Stimulated activated CD4-positive, alpha-beta T cell treated with anti-CD3 and anti-CD28 coated beads, Interleukin-2, amount 100 ng/mL, for 48 hours (primary cell): ENCODE measurements at places on chromosomes 5 and 9.

DNA sequence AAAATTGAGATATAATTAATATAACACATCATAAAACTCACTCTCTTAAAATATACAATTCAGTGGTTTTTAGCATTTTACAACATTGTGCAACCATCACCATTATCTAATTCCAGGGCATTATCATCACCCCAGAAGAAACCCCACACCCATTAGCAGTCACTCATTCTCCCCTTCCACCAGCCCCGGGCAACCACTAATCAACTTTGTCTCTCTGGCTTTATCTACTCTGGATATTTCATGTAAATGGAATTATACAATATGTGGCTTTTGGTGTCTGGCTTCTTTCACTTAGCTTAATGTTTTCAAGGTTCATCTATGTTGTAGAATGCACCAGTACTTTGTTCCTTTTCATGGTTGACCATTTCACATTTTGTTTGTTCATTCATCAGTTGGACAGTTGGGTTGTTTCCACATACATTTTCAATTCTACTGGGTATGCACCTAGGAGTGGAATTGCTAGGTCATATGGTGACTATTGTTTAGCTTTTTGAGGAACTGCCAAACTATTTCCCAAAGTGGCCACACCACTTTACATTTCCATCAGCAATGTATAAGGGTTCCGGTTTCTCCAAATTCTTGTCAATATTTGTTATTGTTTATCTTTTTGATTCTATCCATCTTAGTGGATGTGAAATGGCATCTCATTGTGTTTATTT is 62.4 kb downstream of the MARCHF3 start:
- no peak for DNase-seq

GRCh38 chr5:143229426-143229895 is 174.0 kb downstream of the NR3C1 start:
- DNase-seq = no peak

- DNase-seq = no peak
Observed at GRCh38 chr5:149857499-149857898, 87.1 kb downstream of the PDE6A start.

DNA sequence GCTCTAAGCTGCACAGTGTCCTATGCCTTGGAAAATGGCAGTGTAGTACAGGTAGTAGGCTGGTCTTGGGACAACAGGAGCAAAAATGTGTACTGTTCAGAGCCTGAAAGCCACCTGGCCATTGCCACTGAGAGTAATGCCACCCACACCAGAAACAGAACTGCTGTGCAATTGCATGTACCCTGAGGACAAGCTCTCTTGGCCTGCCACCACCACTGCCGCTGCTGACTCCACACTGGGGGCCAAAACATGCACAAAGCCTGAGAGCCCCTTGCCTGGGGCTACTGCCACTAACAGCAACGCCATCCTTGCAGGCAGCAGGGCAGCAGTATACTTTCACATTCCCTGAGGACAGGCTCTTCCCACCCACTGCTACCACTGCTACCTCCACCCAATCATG is 251.9 kb upstream of the CDH12 start:
- DNase-seq = no peak

DNA sequence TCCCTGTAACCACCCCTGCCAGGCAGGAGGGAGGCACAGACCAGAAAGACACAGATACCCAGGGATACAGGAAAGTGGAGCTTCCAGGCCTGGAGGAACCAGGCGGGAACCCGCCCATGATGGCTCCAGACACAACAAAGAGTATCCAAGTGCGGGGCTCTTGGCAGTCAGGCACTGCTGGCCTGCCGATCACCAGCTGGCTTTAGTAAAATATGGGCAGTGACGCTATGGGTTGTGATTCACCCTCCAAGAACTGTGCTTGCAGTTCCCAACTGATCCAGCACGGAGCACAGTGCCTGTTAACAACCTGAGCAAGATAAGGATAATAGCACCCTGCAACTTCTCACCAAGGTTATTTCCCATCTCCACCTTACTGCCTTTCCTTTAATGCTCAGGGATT is 463.3 kb downstream of the IRX1 start:
- DNase-seq = no peak

DNA sequence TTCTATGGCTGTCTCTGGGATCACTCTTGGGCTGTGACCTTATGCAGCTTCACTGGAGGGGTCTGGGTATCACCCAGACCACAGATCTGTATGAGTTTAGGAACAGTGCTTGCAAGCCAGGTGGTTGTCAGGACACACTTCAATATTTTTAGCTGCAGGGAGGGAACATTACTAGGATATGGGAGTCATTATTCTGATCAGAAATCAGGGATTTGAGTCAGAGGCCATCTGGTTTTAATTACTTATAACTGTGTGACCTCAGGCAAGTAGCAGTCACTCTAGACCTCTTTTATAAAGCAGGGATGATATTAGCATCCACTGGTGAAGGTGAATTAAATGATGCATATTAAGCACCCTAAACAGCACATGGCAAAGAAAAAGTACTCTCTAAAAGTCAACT is 60.1 kb upstream of the NMUR2 start:
- DNase-seq = no peak

DNA sequence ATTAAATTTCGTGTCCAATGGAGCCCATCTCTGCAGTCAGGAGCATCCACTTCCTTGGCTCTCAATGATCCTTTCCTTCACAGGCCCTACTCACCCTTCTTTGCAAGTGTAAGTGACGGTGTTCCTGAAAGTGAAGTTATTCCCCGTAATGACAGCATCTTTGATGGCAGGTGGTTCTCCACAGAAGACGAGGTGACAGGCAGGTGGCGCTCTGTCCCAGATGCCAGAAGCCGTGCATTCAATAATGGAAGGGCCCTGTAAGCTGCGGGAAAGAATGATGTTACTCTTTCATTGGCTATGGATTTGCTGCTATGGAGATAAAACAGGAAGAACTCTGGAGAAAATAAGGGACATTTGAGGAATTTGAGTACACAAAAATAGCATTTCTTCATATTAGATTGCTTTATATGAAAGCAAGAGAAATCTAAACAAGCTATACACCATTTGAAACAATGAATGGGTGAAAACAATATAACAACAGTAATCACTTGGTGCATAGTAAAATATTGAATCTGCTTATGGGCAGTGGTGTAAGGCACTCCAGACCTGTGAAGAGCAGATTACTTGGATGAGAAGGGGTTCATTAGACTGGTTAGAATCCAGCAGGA is 89.9 kb upstream of the TXNDC8 start:
- DNase-seq = peak; percentile 10

- no peak for DNase-seq
Observed at GRCh38 chr5:73733219-73733618, 107.2 kb downstream of the ARHGEF28 start.

GRCh38 chr5:1385395-1386273 is 40.7 kb upstream of the CLPTM1L start:
- DNase-seq = peak; percentile 79

GRCh38 chr9:14321517-14322130 is 7.7 kb upstream of the NFIB start:
- no peak for DNase-seq

DNA sequence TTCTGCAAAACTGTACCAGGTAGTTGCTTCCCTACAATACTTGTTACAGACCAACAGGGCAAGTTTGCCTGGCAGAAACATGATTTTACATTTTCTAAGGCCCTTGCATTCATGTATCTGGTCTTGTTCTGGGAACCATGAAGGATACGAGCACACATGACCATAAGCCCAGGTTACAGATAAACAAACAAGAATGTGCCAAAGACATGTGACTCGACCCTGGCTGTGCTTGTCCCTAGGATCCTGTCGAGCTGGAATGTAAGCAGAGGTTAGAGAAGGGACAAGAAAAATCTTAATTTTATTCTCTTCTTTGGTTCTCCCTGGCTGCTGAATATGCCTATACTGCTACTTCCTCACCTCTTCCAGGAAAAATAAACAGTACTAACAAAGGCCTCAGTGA is 32.5 kb downstream of the PTCH1 start:
- no peak for DNase-seq

DNA sequence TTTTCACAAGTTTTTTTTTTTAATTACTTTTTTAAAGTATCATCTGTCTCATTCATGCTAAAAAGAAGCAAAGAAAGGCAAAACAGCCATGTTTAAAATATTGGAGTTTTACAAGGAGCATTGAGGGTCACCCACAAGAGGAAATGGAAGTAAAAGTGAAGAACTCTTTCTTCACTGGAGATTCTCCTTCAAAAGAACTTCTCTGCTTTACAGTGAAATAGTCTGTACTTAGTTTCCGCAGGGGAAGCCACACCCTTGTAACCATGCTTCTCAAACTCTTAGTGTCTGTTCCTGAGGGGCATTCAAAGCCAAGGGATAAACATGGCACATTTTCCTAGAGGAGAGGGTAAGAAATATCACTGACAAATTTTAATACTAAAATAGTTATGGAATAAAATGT is 8.6 kb downstream of the C9orf72 start:
- no peak for DNase-seq

DNA sequence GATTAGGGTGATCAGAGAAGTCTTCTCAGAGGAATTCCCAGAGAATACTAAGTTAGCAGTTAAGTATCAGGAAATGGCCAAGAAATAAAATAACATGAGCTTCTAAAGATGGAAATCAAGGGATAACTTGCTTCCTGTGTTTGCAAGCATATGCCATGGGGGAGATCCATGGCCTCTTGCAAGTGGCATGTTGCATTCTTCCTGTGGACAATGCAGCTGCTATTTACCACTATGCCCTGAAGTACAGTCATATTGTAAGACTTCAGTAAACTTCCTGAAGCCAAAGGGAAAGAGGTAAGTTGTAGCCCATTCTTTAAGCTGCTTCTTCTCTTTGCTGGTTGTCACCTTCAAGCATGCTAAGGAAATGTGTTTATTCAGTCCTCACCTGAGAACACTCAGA is 154.7 kb upstream of the RUSC2 start:
- DNase-seq = no peak

GRCh38 chr5:180126716-180127681 is 55.4 kb upstream of the RNF130 start:
- peak; percentile 56 for DNase-seq

- DNase-seq = no peak
Observed at GRCh38 chr5:11062397-11062796, 301.4 kb upstream of the DAP start.

DNA sequence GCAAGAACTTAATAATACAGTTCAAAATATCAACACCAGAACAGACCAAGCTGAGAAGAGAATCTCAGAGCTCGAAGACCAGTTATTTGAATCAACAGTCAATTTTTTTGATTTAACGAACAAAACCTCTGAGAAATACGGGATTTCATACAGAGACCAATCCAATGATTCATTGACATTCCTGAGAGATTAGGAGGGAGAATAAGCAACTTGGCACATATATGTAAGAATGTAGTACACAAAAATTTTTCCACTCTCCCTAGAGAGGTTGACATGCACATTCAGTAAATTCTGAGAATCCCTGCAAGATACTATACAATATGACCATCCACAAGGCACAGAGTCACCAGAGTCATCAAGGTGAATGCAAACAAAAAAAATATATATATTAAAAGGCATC is 1577.3 kb upstream of the C9orf72 start:
- no peak for DNase-seq

DNA sequence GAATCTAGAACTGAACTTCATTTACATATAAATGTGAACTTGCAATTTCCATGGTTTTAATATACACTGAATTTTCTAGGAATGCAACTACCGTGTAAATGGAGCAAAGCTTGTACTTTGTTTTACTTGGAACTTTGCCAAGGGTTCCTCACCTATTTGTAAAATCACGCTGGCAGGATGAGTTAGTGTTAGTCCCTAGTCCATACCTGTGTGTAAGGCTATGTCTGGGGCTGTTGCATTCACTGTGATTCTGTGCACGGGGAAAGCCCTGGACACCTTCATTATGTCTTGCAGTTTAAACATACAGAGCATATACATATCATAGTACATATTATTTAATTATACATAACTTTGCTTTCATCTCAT is 119.9 kb downstream of the PAX5 start:
- no peak for DNase-seq

DNA sequence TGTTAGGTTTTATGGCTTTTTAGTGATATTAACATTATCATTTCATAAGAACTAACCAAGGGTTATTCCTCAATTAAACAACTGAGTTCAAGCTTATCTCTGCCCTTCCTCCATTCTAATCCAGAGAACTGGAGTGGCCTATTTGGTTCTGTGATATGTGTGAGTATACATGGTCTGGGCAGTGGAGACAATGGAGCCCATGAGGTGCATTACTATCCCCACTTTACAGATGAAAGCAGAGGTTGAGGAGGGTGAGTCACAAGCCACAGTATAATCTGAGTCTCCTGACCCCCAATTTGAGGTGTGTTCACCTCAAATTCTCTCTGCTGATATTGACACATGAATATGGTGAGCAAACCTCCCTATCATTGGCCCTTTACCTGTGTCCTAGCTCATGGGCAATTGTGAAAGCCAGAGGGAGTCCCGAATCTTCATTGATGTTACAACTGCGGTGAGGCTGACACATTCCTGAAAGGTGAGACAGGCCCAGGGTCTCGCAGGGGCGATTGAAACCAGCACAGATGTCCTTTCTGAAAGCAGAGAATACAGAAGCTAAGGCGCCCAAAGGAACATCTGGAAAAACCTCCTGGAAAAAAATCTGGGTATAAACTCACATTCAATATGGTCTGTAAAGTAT is 217.2 kb downstream of the TARS1 start:
- no peak for DNase-seq

DNA sequence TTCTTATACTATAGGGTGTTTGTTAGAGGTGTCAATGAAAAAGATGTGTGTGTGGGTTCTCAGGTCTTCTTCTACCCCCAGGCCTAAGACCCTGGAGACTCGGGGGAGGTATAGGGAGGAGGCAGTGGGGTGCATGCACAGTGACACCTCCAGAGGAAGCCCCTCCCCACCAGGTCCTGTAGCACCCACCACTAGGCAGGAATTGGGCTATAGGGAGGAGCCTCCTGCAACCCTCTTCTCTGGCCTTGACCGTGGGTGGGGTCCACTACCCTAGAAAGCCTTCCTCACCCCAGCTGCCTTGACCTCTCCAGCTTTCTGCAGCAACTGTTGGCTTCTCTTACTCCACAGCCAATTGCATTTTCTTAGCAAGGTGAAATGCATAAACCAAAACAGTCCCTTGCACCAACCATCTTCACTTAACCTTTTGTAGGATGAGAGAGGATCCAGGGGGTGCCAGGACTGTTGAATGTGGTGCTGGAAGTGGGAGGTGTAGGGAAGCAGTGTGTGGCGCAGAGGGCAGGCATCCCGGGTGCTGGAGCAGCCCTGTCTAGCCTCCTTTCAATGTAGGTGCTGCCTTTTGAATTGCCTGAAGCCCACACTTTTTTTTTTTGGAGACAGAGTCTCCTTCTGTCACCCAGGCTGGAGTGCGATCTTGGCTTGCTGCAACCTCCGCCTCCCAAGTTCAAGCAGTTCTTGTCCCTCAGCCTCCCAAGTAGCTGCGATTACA is 128.5 kb downstream of the RGS3 start:
- no peak for DNase-seq

DNA sequence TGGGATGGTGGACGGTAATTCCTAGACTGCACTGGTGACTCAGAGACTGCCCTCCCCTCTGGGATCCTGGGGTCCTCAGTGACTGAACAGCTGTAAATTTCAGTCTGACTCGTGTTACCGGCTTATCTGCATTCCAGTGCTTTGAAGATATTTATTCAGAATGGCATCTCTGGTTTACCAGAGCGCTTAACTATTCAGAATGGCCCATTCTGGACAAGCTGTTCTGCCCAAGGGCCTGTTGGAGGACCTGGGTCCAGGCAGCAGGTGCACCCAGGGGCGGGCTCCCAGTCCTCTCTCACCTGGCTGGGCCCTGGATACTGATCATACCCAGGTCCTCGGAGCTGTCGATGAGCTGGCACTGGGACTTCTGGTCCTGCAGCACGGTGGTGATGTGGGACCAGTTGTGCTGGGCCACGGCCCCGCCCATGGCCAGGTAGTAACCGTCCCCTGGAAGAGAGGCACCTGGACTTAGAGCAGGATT is 48.0 kb downstream of the SARDH start:
- DNase-seq = no peak

GRCh38 chr5:55533521-55534435 is 986 bp downstream of the PLPP1 start:
- no peak for DNase-seq
